ENCODE measurements at places on chromosomes 1 and 21.
A peak's percentile ranks its signal among the peaks of the same experiment; 100 is the strongest.

DNA sequence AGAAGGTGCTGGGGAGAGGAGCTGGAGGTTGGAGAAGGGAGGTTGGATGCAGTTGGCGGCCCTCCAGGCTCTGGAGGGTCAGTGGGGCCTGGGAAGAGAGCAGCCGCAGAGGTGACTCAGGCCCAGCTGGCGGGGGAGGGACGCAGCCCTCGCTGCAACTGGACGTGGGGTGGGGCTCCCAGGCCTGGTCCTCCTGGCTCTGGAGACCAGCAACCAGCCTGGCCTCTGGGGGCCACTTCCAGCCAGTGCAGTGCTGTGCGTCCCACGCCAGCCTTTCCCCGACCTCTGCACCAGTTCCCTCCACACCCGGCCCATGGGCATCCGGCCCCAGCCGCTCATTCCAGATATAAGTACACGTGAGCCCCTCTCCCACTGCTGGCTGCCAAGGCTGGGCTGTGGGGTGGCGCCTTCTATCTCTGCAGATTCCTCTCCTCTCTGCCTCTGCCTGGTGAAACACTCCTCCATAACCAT is 38.0 kb upstream of the COL18A1 start:
- peak; percentile 92 for DNase-seq

DNA sequence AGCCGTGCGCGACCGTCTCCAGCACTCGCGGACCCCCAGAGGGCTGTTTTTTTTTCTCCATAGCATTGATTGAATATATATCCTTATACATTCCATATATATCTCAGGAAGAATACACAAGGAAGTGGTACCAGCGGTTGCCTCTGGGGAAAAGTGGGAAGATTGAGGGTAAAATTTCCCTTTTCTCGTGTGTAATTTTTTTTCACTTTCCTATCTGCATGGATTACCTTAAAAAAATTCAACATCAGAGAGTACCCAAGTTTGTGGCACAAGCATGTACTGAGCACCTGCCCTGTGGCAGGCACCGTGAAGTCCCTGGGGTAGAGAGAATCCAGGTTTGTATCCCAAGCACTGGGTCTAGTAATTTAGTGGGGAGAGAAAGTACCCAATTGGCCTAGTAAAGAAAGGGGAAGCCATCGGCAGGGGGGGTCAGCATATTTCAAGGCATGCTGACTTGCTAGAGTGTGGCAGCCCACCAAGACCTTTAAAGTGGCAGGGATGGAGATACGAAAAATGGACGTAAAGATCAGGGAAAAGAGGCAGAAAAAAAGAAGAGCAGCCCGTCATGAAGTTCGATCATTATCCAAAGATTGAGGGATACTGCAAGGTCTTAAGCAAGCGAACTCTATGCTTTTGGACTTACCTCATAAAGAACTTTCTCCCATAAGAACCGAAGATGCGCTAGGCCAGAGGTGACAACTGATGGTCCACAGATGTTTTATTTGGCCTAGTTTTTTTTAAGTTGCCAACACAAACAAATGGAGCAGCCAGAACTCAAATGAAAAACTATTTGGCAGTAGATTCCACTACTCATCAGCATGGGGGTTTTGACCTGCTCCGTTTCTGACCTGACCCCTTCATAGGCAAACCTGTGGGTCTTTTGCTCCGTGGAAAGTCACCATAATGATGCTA is 1.5 kb upstream of the HMGN1 start:
- no peak for DNase-seq

DNA sequence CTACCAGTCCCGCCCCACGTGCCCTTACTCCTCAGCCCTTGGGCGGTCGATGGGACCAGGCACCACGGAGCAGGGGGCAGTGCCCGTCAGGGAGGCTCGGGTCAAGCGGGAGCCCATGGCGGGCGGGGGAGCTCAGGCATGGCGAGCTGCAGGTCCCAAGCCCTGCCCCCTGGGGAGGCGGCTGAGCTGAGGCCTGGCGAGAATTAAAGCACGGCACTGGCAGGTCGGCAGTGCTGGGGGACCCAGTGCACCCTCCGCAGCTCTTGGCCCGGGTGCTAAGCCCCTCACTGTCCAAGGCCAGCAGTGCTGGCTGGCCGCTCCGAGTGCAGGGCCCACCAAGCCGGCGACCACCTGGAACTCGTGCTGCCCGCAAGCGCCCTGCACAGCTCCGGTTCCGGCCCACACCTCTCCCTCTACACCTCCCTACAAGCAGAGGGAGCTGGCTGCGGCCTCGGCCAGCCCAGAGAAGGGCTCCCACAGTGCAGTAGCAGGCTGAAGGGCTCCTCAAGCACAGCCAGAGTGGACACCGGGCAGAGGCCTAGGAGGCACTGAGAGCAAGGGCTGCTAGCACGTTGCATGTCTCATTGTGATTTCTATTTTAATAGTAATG is 166.8 kb upstream of the FMN2 start:
- DNase-seq = no peak

DNA sequence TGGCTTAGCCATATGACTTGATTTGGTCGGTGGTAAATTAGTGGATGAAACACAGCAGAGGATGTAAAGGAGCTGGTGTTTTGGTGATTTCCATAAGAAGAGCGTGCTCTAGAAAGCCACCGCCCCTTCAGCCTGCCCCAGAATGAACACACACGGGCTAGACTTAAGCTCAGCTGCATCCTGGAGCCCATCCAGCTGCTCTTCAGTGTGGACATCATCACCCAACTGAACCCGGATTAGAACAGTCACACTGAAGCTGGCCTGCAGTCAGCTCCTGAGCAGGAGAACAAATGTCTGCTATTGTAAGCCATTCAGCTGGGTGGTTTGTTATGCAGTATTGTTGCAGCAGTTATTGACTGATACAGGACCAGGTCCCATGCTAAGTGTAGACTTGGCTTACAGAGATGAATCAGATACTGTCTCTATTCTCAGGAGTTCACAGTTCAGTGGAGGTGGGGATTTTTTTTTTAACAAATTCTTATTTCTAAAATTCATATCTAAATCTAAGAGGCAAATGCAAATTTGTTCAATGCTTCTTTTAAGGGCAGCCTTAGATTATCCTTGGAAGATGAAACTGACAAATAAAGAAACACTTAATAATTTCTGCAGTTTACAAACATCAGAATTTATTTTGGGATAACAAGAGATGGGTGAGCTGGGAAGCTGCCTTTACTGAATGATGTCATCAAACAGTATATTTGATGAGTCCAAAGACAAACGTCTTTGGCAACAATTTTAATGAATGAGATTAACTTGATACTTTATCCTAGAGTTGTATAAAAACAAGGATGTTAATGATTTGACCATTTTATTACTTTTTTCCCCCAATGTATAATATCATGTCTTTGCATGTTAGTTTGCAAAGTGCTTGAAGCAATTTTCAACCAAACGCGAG is 251.2 kb downstream of the TRABD2B start:
- DNase-seq = no peak

DNA sequence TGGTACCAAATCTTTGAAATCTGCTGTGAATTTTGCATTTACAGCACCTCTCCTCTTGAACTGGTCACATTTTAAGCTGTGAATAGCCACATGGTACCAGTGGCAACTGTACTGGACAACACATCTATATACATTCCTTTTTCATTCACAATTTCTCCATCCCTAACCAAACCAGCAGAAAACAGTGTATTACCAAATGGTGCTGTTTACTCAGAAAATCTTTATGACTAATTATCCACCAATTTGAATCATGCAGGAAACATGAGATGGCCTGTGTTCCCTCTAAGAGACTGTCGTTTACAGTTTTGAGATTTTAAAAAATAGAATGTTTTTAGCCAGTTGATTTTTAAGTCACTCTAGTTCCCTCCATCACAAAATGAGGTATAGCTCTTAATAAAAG is 17.6 kb upstream of the CCT8 start:
- DNase-seq = no peak

DNA sequence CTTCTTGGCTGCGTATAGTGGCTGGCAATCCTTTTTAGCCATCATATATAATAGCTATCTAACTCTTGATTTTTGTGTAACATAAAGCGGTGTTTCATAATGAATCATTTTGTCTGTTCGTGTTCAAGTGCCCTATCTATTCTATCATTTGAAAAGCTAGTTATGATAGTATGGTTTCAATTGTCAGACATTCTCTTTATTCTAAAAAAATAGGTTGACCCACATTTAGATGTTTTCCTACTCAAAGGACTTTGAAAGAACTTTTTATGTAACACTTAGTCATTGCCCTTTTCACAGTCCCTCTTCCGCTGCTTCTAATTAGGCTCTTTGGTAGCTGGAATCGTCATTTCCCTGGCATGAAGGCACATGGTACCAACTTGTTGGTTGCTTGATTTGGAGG is 272.2 kb upstream of the B3GALT2 start:
- no peak for DNase-seq

DNA sequence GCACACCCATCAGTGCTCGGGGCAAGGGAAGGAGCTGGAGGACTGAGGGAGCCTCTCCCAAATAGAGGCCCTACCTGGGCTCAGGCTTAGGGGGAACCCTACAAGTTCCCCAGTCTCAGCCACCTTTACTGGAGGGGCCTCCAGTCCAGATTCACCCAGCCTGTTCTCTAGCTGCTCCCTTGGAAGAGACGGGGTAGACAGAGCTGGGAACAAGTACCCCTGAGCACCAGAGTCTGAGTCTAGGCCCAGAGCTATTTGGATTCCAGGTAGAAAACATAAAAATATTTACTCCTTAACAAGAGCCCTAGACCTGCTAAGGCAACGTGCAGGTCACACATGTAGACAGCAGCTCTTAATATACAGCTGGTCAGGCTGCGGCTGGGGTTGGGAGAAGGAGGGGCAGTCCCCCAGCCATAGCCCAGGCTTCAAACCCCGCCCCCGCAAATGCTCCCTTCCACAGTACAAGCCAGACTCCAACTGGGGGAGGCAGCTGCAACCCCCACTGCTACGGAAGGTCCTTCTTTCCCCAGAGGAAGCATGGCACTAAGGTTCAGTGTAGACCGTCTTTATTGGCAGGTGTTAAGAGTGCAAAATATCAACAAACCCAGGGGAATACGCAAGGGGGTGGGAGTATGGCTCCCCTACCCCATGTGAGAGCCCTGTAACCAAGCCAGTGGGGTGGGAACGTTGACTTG is 8.0 kb downstream of the TENT5B start:
- DNase-seq = no peak

DNA sequence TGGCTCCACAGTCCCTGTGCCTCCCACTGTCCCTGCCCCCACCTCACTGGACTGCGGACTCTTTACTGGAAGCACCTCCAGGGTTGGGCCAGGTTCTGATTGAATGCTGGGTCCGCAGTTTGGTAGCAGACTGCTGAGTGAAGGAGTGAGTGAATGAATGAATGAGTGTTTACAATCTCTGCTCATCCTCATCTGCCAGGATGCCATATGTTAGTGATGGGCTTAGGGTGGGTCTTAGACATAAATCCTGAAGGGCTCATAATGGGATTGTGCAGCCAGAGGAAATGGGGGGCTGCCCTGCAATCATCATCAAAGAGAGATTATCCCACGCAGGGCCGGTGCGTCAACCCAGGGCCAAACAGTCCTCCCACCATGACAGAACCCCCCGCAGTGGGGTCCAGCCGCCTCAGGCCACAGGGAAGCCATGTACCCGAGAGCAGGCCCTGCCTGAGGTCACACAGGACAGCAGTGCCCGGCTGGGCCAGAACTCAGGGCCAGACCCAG is 26.1 kb downstream of the SLC1A7 start:
- no peak for DNase-seq

DNA sequence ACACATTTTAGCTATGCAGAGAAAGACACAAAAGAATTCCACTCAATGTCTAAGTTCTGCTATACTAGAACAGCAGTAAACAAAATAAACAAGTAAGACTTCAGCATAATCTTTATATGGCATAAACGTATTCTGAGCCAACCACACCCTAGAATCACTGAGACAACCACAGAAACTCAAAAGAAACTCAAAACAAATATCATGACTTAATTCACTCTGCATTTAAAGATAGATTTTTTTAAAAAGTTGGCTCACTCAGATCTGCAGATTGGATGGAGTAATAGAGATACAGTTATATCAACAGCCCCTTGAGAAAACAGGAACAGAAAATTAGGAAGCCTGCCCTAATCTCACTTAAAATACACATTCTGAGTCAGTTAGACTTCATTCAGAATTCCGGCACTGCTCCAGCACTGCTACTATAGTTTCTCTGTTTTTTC is 95.0 kb downstream of the COL24A1 start:
- no peak for DNase-seq

DNA sequence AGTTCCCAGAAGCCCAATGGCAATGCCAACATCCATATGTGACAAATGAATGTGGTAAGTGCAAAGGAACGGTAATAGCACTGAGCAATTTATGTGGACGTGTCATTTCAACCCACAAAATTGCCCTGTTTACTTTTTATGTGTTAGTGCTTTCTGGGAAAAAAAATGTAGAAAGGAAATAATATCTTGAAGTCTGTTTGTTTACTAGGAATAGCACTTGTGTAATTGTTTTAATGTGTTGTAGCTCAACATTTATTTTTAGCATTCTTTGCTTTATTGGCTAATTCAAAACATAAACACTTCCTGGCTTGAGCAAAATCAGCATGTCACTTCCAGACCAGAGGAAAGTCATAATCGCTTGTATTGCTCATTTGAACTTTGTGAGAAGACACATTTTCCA is 224.8 kb upstream of the KCNK2 start:
- DNase-seq = no peak

DNA sequence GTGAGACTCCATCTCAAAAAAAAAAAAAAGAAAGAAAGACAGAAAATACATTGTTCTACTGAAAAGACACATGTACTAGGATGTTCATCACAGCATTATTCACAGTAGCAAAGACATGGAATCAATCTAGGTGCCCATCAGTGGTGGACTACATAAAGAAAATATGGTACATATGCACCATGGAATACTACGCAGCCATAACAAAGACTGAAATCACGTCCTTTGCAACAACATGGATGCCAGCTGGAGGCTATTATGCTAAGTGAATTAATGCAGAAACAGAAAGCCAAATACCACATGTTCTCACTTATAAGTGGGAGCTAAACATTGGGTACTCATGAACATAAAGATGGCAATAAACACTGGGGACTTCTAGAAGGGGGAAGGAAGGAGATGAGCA is 48.9 kb upstream of the SLC19A2 start:
- DNase-seq = no peak

DNA sequence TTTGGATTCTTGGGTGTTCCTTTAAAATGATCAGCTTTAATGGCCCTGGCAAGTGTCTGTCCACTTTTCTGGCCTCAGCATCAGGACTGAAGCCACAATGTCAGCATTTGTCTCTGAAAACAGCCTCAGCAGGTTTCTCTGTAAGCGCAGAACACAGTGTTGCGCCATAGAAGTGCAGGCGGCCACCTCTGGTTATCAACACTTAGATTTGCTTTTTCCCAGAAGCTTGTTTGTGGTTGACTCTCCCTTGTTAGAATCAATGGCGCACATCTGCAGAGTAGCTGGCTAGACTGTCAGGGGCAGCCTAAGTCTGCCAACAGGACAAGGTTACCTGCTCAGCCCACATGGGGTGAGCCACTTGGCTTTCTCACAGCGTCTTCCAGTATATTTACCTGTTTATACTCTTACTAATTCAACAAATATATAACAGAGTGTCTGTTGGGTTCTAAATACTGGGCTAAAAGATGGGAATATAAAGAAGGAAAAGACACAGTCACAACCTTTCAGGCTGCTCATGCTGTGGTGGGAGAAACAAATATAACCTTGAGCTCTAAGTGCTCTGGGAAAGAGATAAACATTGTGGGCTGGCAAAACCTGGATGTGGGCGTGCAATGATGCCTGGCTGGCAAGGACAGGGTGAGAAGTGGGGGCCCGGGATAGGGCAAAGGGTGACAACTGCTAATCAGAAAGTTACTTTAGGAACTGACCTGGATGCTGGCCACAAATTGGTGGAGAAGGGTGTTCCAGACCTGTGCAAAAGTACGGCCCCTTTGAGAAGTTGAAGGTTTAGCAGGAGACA is 149.3 kb upstream of the KIAA0040 start:
- DNase-seq = no peak
